ENCODE measurements at places on chromosomes 12 and 14.

- no peak for DNase-seq
Observed at GRCh38 chr12:25785134-25785533, 173.3 kb upstream of the RASSF8 start.

DNA sequence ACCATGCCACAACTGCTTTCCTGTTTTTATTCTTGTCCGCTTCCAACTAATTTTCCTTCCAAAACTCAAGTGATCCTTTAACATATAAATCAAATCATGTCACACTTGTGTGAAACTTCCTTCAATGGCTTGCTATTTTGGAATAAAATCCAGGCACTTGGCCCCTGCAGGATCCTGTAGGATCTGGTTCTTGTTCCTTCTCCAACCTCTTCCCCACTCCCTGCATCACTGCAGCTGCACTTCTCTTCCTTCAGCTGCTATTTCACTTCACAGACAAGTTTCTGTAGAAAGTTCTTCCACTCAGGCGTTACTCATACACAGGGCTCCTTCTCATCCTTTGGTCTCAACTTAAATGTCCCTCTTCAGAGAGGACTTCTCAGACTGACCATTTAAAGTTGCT, 239.7 kb upstream of the BTG1 start:
- DNase-seq = no peak

DNA sequence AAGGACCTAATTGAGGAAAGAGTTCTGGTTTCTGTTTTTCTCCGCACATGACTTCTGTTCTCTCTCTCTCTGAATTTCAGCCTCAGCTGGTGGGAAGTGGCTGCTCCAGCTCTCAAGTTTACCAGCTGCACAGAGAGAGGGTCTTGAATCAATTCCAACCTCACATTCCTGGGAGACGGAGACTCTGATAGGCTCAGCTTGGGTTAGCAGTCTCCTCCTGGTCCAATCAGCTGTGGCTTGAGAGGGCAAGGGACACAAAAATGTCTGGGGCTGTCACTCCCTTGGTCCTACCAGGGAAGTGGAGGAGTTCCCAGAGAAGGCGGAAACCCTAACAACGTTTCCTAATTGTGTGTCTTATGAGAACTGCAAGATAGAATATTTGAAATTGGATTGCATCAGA, 7.0 kb downstream of the CCDC63 start:
- no peak for DNase-seq

- DNase-seq = no peak
Observed at GRCh38 chr14:55715889-55716288, 135.9 kb downstream of the KTN1 start.

DNA sequence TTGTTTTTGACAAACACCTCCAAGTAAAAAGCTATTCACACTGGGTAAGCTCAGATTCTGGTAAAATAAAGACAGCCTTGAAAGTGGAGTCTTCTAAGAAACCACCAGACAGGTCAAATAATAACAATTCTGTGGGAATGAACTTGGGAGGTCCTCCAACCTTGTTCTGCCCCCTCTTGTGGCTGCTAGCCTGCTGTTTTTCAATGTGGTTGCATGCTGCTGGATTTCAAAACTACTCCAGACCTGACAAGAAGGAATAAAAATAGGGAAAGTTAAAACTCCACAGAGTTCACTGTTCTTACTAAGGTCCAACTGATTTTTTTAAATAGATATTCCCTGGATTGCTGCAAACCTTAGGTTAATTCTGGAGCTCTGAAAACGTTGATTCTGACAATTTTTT, 32.2 kb upstream of the RIN3 start:
- no peak for DNase-seq

DNA sequence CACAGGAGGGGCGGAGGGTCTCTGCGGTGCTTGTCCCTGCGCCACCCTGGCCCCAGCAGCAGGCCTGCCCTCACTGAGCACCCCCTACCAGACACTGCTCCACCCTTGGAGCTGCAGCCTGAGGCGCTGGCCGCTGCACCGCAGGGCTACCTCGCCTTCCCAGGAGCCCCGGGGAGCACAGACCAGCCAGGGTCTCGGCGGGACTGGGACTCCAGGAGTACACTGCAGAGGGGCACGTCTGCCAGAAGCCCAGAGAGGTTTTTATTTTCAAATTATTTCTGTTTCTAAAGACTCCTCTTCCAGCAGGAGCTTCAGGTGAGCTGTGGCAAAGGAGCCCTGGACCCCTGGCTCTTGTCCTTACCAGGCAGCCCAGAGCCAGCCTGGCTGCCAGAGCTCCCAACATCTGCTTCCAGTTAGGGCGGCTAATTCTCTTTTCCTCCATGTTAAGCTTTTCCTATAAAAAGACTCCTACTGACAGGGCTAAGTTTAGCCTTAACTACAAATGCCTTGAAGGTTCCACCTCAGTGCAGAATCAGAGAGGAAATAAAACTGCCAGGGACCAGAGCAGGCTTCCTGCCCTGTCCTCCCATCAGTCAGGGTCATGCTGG, 26.4 kb downstream of the DEGS2 start:
- no peak for DNase-seq

DNA sequence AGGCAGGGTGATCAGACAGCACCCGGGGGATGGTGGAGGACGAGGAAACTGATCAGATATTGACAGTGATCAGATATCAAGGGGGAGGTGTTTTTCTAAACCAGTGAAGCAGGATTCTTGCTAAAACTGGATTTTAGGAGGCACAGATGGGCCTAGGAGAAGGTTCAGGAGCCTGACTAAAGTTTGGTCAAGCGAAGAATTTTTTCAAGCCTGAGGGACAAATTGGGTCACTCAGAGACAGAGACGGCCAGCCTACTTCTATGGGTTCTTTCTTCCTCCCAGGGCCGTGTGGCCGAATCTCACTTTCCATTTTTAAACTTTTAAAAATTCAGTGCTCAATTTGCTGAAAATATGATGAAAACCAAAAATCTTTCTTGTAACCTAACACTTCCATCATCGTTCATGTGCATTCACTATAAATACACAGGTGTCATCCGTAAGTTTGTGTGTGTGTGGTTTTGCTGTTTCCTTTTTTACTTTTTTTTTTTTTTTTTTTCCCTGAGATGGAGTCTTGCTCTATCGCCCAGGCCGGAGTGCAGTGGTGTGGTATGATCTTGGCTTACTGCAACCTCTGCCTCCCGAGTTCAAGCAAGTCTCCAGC, 68.5 kb downstream of the RIN3 start:
- no peak for DNase-seq

- DNase-seq = no peak
Observed at GRCh38 chr12:117087808-117088207, 11.4 kb downstream of the TESC start.

- no peak for DNase-seq
Observed at GRCh38 chr14:99685151-99685591, 1.1 kb downstream of the CYP46A1 start.

DNA sequence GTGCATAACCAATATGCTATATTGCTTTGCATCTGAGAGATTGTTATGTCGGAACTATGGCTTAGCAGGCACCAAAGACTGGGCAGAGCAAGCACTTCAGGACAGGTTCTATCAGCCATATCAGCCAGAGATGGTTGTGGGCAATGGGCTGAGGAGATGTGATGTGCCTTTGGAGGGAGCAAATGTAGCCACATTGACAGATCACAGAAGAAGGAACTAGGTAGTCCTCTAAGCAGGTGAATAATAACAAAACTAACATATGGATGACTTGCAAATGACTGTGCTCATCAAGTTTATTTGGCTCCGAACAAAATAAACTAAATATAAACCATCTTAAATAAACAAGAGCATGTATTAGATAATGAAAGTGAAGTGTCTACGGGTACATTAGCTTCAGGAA, 291.7 kb downstream of the RMST start:
- no peak for DNase-seq

- no peak for DNase-seq
Observed at GRCh38 chr12:318759-319515, 56.3 kb upstream of the SLC6A13 start.

- no peak for DNase-seq
Observed at GRCh38 chr12:50053583-50053982, 3.8 kb upstream of the ASIC1 start.

DNA sequence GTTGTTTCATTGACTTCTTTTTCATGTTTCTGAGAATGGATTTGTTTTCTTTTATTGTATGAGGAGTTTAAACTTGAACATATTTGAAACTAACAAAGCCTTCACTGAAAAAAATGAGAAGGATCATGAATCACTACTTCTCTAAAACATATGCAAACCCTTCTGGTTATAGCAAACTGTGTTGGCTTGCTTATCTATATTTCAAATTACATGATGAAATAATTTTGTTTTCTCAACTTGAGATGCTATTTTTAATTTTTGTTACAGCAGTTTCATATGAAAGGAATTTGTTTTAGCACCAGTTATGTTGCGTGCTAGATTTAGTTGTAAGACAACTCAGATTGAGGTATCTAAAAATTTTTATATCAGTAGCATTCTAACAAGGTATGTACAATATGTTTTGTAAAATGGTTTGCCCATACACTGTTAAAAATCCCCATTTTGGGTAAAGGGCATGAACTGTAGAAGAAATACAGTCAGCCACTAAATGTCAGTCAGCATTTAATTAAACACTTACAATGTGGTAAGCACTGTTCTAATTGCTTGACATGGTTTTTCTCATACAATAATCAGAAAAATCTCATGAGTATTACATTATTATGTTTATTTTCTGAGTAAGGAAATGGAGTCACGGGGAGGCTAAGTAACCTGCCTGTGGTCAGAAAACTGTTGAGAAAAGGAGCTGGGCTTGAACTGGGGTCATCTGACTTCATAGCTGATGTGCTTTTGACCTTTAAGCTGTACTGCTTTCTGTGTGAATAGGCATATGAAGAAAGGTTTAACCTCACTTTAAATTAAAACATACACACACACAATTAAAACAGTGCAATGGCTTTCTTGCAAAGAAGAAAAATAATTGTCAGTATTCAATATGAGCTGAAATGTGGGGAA, 105.7 kb downstream of the PLEKHA5 start:
- DNase-seq = no peak

DNA sequence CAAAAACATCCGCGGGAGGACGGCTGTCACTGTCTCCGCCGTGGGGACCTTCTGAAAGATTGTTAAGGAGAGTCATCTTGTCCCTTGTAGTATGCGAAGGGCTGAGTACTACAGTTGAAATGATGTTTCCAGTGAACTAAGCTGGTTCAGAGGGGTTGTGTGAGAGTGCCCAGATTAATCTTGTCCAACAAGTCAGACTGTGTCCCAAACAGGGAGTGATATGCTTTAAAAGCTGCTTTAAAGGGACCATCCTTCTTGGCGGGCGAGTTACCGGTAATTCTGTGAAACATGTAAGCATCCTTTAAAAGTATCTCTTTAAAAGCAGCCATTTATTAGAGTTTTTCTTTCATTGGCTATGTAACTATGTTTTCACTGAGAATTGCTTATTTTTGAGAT, 1.1 kb downstream of the WDR20 start:
- no peak for DNase-seq

DNA sequence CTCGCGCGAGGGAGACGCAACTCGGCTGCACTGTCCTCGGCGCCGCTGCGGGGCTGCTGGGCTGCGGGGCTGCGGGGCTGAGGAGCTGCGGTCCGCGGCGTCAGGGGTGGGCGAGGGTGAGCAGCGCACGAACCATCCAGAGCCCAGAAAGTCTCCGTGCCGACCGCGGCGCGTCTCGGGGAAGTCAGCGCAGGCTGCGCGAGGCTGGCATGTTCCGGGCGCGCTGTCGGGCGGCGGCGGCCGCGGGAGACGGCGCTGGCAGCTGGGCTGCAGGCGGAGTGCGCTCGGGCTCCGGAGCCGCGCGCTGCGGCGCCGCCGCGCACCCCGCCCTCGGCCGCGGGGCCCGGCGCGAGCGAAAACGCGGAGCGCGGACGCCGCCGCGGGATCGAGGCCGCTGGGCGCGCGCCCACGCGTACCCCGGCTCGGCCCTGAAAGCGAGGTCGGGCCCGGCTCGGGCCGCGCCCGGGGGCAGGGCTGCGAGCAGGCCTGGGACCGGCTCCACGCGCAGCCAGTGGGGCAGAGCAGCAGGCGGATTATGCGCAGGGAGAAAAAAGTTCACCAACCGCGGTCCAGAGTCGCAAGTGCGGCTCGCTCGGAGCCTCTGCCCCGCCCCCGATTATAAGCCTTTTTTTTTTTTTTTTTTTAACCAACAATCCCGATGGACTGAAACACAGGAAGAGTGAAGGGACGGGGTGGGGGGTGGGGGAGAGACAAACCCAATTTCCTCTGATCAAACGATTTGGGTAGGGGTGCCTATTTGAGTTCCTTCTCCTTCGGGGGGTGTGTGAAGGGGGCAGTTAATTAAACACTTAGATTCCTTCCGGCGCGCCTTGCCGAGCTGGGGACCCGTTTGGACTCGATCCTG, at the start of gene PRICKLE1:
PRICKLE1 (minus strand) TSS at position 282 of the 865 bp plus-strand sequence. CDS start 117,230 bp downstream, outside the sequence.
- peak; percentile 36 for DNase-seq
